ENCODE measurements at places on chromosomes 4 and X.

DNA sequence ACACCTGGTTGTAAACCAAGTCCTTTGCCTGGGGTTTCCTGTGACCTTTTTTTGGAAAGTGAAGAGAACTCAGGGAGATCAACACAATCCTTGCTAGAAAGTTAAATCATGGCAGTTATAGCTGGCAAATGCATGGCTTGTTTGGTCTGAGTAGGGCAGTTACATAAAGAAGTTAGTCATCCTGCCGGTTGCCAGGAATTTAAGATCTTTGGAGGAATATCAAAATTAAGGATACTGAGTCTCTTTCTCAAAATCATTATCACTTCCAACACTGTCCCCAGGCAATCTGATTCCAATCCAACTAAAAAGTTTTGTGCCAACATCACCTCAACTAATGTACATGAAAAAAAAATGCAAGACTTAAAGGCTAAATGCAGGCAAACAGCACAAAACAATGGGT, 40.3 kb downstream of the C4orf54 start:
- DNase-seq, result no peak

DNA sequence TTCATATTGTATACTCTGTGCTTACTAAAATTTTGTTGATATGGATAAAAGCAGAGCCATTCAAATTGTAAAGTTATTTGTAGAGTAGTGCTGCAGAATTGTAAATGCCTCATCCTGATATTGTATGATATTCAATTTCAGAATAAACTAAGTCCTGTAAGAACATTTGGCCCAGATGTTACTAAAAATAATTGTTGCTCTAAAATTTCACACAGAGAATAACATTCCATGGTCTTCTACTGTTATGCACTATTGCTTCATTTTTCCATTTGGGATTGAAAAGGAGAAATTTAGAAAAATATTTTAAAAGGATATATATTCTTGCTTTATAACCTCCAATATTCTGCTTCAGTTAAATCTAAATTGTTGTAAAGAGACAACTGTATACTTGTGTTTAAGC, 195.6 kb downstream of the LARP7 start:
- no peak for DNase-seq

DNA sequence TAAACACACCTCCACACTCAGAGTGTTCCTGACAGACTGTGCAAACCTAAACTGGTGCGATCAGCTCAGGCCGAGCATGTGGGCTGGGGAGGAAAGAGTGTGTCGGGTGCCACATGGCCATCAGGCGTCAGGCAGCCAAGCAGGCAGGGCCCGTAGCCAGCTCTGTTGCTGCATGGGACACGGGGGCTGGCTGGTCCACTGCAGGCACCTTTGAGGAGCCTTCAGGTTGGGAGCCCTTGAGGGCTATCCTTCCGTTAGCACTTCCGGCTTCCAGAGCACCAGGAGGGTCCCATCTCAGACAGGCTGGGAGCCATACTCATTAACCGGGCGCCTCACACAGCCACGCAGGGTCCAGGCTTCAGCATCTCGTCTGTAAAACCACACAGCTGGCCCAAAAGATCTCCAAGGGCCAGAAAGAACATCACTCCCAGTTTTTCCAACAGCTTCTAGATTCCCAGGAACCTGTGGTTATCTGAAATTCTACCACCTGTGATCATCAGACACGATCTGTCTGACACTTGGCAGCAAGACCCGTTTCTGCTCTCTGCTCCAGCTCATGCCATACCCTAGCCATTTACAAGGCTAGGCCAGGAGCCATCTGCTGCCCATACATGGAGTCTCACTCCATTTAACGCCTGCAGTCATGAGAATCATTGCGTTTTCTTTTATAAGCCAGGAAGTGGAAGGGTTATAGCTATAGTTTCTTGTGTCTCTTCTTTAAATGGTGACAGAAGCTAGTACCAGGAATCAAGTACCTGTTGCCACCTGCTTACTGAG, 87.5 kb downstream of the NSUN7 start:
- DNase-seq, result no peak

DNA sequence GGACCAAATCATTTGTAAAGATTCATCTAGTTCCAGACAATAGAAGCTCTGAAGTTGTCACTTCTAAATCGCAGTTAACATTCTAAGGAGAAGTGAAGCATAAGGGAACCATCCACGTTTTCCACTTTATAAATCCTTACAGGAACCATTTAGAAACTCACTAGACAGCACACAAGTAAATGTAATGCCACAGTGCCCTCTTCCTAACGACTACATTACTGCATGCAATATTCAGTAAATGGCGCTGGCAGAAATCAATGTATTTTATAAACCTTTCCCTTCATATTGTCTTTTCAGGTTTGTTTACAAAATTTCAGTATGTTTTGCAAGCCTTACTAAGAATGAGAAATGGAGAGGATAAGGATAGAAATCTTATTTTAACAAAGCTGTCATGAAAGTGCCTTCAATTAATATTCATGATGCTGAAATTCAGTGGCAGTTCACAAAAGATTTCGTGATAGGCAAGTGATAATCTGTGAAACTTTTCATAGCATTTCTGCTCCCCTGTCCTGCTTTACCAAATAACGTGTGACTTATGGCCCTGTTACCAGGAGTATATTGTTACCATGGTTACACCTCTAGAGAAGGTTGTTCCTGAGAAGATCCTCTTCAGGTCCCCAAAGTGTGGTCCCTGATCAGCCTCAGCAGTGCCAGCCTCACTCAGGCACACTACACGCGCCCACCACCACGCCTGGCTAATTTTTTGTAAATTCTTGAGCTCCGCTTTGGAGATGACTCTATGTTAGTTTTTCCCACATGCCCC, 54.2 kb downstream of the TMA16 start:
- no peak for DNase-seq

DNA sequence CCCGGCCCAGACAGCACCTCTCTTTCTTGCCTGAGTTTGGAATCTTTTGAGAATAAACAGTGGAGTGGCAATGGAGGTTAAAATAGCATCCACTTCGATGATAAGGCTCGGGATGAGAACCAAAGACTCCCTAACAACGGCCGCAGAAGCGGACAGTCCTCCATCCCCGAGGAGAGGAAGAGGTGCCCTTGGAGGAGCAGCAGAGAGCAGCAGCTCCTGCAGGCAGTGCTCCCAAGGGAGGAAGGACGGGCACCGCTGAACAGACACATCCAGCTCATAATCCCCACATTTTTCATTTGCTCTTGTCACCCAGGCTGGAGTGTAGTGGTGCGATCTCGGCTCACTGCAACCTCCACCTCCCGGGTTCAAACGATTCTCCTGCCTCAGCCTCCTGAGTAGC, 61.3 kb downstream of the DCTD start:
- DNase-seq, result no peak

DNA sequence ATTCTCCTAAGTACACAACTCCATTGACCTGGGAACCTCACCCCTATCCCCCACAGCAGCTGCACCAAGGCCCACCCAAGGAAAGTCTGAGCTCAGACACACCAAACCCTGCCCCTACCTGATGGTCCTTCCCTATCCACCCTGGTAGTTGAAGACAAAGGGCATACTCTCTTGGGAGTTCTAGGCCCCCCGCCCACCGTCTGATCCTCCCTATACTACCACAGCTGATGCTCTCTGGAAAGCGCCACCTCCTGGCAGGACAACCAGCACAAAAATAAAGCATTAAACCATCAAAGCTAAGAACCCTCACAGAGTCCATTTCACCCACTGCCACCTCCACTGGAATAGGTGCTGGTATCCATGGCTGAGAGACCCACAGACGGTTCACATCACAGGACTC, 83.6 kb downstream of the ANAPC10 start:
- DNase-seq, result no peak

- DNase-seq, result no peak
Measured at GRCh38 chr4:8117278-8117682, 41.3 kb downstream of the ABLIM2 start.

DNA sequence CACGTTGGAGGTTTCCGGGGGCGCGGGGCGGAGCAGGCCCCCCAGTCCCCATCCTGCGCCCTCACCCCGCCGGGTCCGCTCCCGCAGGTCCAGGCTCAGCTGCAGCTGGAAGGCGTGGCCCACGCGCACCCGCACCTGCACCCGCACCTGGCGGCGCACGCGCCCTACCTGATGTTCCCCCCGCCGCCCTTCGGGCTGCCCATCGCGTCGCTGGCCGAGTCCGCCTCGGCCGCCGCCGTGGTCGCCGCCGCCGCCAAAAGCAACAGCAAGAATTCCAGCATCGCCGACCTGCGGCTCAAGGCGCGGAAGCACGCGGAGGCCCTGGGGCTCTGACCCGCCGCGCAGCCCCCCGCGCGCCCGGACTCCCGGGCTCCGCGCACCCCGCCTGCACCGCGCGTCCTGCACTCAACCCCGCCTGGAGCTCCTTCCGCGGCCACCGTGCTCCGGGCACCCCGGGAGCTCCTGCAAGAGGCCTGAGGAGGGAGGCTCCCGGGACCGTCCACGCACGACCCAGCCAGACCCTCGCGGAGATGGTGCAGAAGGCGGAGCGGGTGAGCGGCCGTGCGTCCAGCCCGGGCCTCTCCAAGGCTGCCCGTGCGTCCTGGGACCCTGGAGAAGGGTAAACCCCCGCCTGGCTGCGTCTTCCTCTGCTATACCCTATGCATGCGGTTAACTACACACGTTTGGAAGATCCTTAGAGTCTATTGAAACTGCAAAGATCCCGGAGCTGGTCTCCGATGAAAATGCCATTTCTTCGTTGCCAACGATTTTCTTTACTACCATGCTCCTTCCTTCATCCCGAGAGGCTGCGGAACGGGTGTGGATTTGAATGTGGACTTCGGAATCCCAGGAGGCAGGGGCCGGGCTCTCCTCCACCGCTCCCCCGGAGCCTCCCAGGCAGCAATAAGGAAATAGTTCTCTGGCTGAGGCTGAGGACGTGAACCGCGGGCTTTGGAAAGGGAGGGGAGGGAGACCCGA, 14.0 kb downstream of the SHOX start:
- DNase-seq, result no peak

DNA sequence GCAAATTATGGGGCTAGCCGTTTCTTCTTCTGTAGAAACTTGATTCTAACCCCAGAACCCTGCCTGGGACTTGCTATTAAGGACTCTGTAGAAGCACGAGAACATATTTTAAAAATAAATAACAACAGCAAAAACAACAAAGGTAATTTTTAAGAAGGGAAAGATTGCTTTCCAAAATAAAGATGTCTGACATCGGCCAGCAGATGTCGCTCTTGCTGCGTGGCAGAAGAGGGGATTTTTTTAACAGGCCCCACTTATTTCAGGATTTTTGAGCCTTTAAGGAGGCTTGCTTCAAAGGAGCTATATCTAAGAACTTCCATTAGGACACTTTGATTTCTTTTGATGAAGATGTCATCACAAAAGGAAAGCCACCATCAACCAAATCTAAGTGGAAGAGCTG, 62.8 kb upstream of the EGFL6 start:
- peak; percentile 42 for DNase-seq

DNA sequence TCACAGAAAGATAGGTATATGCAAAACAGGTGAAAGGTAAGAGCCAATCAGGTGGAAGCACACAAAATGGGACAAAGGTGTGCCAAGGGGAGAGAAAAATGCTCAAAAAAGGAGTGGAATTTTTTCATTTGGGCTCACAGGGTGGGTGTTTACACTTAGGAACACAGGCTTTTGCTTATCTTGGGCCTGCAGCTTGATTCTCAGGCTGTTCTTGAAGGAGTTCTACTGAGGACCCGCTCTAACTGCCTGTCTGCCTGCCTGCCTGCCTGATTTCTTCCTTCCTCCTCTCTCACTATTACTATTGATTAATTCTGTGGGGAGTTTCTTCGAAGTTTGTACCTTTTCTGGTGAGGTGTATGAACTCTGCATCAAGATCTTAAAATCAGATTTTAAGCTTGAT, 120.3 kb upstream of the CTSO start:
- DNase-seq, result no peak

- DNase-seq, result no peak
Measured at GRCh38 chr4:17030543-17030942, 132.1 kb upstream of the LDB2 start.
